Activated naive CD4-positive, alpha-beta T cell treated with Interleukin-2 at 50 U/mL for 16 hours (primary cell): ENCODE measurements at places on chromosomes 4 and X.

- DNase-seq = peak; percentile 33
Measured at GRCh38 chr4:8435656-8436121, 4.8 kb downstream of the ACOX3 start.

- DNase-seq = no peak
Measured at GRCh38 chr4:82718162-82718940, 80.2 kb downstream of the SCD5 start.

GRCh38 chr4:14168919-14169318 lies 541.4 kb upstream of the BOD1L1 start:
- DNase-seq = no peak

- no peak for DNase-seq
Measured at GRCh38 chr4:10589321-10589720, 95.2 kb downstream of the CLNK start.

DNA sequence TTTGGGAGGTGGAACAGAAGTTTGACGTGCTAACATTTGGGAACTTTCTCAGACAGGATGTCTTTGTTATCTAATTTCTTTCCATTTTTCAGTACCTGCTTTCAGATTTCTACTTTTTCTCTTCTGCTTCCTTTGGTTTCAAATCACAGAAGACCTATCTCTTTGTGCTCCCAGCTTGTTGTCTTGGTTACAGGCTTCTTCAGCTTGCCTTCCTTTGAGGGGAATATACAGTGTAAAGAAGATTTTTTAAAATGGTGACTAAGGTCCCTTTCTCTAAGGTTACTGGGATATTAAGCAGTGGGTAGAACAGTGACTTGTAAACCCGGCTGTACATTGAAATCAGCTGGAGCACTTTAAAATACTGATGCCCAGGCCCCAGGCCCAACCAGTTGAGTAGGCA lies 48.0 kb downstream of the TMEM164 start:
- no peak for DNase-seq

DNA sequence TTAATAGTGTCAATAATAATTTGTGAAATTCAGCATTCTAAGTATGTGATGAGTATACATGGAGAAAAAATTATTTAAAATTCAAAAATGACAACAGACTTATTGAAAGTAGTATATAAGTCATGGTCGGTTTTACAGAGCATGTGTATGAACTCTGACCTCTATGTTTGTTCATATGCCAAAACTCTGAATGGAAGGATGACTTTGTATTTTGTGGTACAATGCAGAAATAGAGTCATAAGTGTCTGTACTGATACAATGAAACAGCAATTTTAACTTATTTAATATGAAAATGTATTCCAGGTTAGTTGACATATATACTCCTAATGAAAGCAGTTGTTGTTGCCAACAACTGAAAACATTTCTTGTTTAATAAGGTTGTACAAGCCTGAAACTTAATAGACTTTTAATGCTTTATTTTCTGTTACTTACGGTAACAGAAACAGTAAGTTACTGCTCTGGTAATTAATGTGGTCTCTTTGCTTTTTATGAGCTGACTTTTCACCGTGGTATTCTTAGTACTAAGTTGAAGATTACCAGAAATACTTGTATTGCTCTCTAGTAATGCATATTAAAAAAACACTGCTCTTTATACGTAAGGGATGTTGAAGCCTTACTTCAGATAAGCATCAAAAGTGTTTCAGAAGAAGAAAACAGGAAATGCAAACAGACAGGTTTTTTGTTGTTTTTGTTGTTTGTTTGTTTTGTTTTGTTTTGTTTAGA lies 1.9 kb downstream of the UBE2K start:
- DNase-seq = no peak

- no peak for DNase-seq
Measured at GRCh38 chr4:2806390-2807355, 13.8 kb downstream of the SH3BP2 start.

DNA sequence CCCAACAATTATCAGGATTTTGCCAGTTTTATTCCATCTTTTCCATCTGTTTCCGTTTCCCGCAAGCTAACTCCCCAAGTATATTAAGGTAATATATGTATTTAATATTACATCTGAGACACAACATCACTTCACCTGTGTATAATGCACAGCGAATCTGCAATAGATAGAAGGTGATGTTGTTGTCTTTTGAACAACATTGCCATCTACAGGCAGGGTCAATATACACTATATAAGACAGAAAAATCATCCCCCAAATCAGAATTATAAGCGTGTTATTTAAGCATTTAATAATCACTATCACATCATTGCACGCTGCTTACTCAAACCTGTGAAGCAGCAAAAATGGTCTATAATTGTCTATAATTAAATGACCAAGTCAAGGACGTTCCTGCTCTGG lies 1115.5 kb downstream of the NLGN4X start:
- DNase-seq = no peak
